ENCODE measurements at places on chromosomes 5 and 9.

GRCh38 chr9:21097817-21098216 is 20.1 kb upstream of the IFNB1 start:
- DNase-seq, result no peak

- no peak for DNase-seq
Measured at GRCh38 chr9:82957529-82958379, 105.2 kb downstream of the RASEF start.

- no peak for DNase-seq
Measured at GRCh38 chr5:69285448-69286116, 47.0 kb downstream of the CCDC125 start.

DNA sequence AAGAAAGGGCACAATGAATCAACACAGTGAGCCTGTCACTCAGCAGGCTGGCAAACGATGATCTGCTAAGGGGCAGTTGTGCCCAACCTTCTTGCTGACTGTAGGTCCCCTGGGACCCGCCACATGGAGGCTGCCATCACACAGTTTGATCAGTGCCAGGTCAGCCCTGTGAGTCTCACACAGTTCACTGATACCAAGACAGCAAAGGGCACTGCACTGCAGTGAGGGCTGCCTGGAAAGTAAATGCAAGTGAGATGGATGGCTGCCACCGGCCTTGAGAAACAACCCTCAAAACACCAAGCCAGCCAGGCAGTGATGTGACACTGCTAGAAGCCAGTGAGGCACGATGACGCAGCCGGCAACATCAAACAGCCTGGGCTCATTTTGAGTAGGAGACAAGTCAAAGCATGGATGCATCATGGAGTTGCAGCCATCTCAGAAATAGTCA is 30.3 kb downstream of the FOXD1 start:
- no peak for DNase-seq

GRCh38 chr5:172540099-172540870 is 86.0 kb upstream of the SH3PXD2B start:
- no peak for DNase-seq

DNA sequence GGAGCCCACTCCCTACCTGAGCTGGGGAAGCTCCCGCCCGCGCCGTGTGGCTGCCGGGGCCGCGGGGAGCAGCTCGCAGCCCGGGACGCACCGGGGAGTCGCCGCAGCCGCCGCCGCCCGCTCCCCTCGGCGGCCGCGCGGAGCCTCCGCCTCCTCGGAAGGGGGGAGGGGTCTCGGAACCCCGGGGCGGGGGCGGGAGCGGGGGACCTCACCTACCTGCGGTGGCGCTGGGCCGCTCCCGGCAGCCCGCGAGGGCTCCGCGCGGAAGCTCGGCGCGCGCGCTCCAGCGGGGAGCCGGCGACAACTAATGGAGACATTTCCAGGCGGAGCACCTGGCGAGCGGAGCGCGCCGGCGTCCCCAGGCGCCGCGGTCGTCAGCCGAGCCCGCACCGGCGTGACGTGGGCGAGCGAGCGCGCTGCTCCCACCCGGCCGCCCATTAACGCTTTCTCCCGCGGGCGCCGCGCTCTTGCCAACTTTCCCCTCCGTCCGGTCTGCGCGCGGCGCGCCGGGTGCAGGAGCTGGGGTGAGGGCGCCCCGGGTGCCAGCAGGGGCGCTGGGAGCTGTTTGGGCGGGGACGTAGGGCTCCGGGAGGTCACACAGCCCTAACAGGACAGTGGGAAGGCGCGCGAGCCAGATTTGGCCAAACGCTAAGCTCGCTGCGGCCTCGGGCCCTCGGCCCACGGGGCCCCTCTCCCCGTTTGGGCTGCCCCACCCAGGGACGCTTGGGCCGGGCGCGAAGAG is 4.3 kb upstream of the IRX4 start:
- no peak for DNase-seq

GRCh38 chr5:132748522-132749000 is 1.3 kb downstream of the CCNI2 start:
- DNase-seq, result no peak

DNA sequence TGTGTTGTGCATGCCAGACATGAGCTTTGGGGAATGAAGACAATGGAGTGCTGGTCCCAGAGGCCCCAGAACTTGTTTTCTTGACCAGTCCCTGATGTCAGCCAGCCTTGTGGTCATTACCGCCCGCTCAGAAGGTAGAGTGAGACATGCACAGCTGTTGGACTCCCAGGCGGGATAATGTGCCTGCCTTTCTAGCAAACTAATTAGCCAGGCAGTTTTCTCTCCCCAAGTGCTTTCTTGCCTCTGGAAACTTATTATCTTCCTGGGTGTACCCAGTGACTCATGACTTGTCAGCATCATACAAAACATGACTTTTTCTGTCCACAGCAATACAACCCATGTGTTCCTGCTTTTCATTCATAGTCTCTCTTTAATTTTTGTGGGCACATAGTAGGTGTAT is 131.1 kb downstream of the RMI1 start:
- DNase-seq, result no peak

DNA sequence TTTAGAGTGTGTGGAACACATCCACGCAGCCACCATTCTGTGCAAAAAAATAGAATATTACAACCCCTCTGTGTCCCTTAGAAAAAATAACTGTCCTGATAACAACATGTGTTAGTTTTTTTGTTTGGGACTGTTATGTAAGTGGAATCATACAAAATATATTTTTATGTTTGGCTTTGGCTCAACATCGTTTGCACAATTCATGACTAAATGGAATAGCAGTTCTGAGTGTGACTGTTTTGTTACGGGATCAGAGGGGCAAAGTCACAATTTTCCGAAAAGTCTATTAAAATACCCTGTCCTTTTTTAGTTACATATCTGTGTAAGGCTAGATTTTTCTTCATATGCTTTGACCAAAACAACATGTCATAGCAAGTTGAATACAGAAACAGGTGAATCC is 12.8 kb downstream of the MTREX start:
- DNase-seq, result no peak

DNA sequence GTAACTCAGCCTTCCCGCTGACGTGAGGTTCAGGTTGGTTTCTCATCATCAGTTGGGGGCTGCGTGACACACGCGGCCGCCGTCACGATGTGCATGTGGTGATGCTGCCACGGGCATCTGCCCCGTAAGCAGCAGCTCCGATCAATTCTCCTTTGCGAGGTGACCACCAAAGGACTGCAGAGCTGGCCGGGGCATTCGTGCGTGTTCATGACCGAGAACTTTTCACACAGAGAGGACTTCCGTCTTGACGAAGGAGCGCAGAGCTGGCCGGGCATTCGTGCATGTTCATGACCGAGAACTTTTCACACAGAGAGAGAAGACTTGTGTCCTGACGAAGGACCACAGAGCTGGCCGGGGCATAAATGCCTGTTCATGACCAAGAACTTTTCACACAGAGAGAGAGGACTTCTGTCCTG is 3.8 kb upstream of the LCN1 start:
- DNase-seq, result no peak

- DNase-seq, result no peak
Measured at GRCh38 chr9:19511694-19512093, 102.9 kb downstream of the ACER2 start.

GRCh38 chr5:87411586-87411972 is 1.2 kb downstream of the CCNH start:
- DNase-seq, result no peak
